ENCODE measurements at places on chromosomes 1 and 21.
A peak's percentile ranks its signal among the peaks of the same experiment; 100 is the strongest.

- DNase-seq = no peak
These were observed 89.4 kb downstream of the DTL start for GRCh38 chr1:212124690-212125582.

DNA sequence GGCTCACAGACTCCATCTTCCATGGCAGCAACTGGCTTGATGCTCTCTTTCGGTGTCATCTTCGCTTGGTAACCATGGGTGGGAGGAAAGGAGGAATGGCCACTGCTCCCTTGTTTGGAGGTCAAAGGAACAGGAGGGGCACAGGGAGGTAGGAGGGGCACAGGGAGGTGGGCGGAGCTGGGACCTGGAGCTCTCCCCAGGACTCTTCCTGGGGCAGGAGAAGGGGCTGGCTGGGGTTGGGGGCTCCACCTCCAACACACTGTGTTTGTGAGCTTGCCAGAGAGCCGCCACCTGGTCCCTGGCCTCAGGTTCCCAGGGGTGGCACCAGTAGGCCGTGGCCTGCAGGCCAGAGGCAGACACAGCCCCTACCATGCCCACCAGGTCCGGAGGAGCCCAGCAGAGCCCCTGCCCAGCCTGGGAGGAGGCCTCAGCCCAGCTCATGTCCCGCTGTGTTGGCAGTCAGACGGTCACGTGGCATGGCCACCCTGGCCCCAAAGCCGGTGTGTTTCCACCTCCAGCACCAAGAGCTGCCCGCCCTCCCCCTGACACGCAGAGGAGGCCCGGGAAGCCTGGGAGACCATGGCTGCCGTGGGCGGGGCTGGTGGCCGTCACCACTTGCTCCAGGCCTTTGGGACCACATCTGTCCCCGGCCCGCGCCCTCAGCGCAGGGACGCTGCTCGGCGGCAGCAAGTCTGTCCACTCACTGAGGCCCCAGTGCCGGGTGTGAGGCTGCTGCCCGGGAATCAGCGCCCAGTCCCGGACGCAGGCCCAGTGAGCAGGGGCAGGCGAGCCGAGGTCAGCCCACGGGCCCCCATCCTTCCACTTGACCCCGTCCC is 73.9 kb downstream of the MORN1 start:
- DNase-seq = no peak

- no peak for DNase-seq
These were observed 116.1 kb upstream of the SPATA6 start for GRCh38 chr1:48588061-48588460.

GRCh38 chr1:210598135-210598652 is 269.5 kb downstream of the HHAT start:
- DNase-seq = no peak

DNA sequence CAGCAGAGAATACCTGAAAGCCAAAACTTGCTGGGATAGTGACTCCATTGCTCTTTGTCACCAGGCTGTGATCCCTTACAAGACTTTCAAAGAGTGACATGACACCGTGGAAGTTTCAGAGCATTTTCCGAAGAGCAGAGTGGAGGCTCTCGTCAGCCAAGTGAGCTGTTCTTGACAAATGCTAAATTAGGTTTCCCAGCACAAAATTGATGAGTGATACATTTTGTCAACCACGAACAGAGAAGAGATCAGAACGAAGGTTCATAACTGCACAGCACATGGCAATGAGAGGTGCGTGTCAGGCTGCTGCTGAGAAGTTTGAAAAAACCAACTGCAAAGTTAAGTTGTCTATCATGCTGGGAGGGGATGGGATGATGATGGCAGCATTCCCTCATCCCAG is 184.4 kb upstream of the C1orf174 start:
- DNase-seq = no peak

- DNase-seq = no peak
These were observed 54.9 kb upstream of the ZNF678 start for GRCh38 chr1:227508431-227508830.

DNA sequence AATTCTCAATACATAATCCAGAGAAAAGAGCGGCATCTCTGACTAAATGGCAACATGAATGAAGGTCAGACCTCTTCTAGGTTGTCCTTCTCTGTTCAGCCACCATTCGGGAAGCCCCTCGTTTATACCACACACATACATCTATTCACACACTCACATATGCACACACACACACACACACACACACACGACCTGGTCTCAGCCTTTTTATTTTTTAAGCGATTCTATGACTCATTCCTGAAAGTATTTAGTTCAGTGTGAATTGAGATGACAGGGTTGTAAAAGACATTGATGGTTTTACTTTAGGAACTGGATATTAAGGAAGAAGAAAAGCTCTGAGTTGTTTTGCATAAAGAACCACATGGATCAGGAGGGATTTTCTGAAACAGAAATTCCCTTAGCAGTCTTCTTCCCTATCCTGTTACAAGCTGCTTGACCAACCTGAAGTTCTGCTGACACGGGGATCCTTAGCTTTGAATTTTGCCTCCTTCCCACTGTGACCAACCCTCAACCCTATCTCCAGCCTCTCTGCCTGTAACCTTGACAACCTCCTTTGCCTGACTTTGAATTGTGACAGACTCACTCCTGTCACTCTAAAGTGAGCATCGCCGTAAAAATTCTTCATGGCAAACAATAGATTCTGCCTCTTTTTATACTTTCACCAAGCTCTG is 383.1 kb upstream of the ESRRG start:
- no peak for DNase-seq

- no peak for DNase-seq
These were observed 16.9 kb upstream of the TDRD10 start for GRCh38 chr1:154485106-154485505.

- DNase-seq = no peak
These were observed 124.6 kb downstream of the KIF26B start for GRCh38 chr1:245279346-245279745.

DNA sequence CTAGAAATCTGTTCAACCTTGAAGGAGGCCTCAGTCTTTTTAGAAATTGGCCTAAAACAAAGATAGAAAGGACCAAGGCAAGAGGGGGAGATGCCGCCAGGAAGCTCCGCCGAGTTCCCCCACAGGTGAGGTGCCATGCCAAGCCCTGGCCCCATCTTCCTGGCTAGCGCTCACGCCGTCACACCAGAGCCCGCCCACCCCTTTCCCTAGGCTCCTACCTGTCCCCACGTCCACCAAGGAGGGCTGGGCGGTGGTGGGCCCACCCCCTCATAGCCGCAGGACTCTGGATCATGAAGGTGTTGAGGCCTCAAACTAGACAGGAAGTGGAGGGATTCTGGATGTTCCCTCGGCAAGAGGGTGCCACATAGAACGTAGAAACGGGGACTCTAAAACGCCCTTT is 15.5 kb upstream of the CCDC27 start:
- no peak for DNase-seq

- no peak for DNase-seq
These were observed 27.8 kb downstream of the ILDR2 start for GRCh38 chr1:166947398-166948043.

DNA sequence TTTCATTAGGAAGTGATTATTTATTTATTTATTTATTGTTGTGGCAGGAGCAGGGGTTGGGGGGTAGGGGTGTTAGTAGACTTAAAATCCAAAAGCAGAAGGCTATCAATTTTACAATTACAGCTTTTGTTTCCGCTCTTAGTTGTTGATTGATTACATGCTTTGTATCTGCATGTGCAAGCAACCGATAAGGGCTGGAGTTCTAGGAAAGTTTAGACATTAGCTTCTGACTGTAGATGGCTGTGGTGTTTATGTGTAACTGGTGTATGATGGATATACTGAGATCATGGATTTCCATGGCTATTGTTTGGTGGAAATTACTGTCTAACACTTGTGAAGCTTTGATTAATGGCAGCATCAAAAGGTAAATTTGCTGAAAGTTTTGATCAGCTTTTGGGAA is 2.8 kb downstream of the ST6GALNAC5 start:
- no peak for DNase-seq

- DNase-seq = no peak
These were observed 75.4 kb downstream of the AHCTF1 start for GRCh38 chr1:246856371-246856770.

DNA sequence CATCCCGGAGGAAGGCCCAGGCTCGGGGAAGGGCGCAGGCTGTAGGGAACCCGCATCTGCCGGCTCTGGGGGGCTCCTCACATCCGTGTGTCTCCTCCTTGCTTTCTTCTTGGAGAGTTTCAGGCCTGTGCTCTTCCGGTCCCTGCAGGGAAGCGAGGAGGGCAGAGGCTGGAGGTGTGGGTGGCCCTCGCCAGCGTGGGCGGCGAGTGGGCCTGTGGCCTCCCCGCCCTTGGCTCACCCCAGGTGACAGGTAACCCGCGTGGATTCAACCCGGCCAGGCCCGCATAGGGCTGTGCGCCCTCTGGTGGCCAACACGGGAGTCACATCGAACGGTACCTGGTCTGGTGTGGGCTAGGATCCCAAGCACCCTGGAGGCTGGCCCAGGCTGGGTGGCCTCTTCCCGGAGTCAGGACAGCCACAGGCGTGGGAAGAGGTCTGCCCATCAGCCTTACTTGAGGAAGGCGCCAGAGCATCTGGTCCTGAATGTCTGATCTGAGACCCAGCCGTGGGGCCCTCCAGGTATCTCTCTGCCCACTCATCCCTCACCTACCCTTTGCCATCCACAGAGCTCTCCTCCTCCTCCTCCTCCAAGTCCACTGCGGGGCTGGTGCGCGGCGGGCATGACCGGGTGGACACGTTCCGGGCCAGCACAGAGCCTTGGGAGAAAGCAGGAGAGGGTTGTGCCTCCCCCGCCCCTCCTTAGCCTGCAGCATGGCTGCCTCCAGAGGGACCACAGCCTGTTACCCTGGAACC is 9.6 kb upstream of the TNFRSF25 start:
- peak; percentile 60 for DNase-seq

DNA sequence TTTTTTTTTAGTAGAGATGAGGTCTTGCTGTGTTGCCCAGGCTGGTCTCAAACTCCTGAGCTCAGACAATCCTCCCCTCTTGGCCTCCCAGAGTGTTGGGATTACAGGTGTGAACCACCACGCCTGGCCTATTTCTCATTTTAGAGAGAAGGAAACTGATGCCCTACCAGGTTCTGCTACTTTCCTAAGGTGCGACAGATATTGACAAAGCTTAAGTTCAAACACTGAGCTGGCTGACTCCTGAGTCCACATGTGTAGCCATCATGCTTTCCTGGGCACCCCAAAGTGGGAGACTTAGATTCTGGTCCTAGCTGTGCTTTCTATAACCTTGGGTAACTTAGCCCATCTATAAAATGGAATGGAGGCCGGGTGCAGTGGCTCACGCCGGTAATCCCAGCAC is 5.1 kb upstream of the TMEM222 start:
- no peak for DNase-seq

- DNase-seq = no peak
These were observed 118.9 kb downstream of the ATF6 start for GRCh38 chr1:161885003-161885402.

Data from T-helper 2 cell treated with Interferon-gamma antibody and Interleukin-4, amounts not matched to agents 5 μg/mL and 100 μg/mL, for 36 hours (primary cell).